ENCODE measurements at places on chromosomes 2 and 18. TPM values are rescaled to one million over a fixed set of nuclear protein-coding genes. Genes with fewer than 3 reads are reported as not detected.

DNA sequence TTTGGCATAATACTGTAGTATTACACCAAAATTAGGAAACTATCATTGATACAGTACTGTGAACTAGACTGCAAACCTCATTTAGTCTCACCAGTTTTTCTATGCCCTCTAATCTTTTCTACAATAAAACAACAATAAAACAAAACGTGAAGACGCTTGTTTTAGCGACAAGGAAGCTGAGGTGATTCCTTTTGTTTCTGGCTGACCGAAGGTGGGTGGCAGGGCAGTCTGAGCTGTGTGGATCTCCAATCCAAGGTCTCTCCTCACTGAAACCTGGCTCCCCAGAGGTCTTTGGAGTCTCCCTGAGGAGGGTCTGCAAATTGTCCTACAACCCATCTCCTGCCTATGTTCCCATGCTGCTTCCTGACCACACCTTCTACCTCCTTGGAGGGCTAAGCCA lies 59.3 kb downstream of the ARMC9 start:
- no peak for ATAC-seq

- no peak for ATAC-seq
Measured at GRCh38 chr2:189618197-189618596, 37.6 kb upstream of the SLC40A1 start.

GRCh38 chr18:26480897-26481795 lies 67.2 kb downstream of the KCTD1 start:
- ATAC-seq: no peak

DNA sequence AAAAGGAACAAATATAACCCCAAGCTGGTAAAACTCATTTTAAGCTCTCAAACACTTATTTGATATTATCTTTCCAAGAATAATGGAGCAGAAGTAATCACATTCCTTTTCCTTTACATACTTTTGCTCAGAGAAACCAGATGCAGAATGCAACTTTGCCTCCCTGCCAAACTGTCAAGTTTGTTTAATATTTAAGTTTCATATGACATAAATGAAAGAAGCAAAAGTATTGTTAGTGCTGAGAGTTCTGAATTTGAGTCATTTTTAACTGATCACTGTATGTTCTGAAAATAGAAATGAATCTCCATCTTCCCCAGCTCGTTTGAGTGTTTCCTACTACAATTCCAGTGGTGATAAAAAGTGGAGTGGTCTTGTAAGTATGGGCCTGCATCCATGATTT lies 423.4 kb downstream of the PID1 start:
- no peak for ATAC-seq

DNA sequence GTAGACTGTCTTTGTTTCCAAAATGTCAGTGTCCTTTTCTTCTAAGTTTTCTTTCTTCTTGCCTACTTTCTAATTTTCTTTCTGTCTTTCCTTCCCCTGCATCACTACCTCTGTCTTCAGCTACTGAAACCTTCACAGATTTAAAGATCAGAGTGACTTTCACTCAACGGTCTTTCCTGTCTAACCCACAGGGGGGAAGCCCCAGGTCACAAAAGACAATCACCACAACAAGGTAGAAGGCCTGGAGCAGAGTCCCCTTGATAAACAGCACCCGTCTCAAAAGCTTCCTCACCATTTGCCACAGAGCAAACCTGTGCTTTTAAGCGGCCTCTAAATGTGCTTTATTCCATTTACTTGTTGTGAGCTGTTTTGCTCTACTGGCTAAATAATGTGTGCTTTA lies 665.4 kb downstream of the BCL11A start:
- no peak for ATAC-seq

GRCh38 chr2:205948883-205949282 lies 137.1 kb downstream of the INO80D start:
- ATAC-seq: no peak

DNA sequence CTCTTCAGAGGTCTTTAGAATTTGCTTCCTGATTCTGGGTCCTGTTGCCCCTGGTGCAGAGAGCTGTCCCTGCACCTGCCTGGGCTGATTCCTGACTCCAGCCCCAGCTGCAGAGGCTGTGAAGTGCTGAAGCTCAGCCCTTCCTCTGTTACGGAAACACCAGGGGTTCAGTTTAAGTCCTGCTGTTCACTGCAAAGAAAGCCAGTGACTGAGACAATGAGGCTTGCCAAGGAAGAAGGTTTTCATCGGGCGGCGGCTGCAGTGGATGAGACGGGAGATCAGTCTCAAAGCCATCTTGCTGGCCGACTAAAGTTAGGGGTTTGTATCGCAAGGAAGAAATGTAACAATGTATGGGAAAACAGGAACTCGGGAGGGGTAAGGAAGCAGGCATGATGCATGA lies 142.4 kb upstream of the ZNF236 start:
- ATAC-seq: no peak

GRCh38 chr2:85010404-85010803 lies 39.4 kb downstream of the KCMF1 start:
- no peak for ATAC-seq

DNA sequence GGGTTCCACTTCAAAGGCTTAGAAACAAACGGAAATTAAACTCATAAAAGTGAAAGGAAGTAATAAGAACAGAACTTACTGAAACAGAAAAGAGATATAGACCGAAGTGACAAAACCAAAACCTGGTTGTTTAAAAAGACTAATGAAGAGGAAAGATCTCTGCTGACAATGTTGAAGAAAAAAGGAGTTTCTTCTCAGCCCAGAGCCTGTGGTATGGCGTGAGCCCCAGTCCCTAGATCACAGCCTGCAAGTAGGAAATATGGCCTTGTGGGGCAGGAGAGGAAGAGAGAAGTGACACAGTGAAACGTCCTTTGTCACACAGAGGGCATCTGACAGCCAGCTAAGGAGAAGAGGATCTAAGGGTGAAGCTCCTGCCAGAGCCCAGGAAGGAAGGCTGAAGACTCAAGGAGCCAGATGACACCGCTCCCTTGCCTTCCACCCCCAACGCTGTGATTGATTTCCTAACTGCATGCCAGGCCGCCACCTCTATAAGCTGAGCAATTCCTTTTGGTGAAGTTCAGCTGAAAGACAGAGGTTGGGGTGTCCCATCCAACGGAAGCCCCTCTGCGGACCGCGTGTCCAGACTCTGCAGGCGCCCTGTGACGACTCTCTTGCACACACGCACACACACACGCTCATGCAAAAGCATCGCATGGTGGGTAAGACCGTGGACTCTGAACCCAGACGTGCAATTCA lies 141.1 kb downstream of the HDAC4 start:
- ATAC-seq: no peak

DNA sequence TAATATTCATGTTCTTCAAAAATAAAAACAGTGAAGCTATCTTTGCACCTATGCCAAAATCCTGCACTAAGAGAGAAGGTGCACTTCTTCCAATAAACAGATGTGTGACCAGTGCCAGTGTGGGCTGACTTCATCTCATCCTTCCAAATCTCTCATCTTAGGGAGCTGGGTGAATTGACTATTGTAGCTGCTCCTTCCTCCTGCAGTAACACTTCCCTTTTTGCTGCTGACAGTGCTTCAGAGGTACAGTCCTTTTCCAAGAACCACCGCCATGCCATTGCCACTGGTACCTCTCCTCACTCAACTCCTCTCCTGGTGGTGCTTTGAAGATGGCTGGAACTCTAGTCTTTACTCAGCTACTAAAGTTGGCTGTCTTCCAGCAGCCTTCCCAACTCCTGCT lies 42.1 kb upstream of the ARHGAP25 start:
- ATAC-seq: no peak

GRCh38 chr2:219327719-219328118 lies 4.8 kb downstream of the RESP18 start:
- ATAC-seq: no peak

DNA sequence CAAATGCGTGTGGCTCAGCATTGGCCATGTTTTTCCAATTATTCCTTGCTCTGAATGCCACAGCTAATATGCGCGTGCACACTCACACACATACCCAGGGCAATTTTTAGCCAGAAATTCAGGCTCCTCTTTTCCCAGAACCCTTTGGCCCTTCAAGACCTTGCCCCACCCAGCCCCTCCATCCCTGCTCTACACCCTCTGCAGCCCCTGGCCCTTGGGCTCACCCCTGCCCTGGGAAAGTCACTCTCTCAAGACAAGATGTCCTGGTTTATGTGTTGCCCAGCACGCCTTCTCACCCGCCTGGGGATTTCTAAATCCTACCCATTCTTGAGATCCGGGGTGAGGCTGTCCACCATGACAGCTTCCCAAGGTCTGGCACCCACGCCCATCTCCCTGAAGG lies 319.7 kb downstream of the CYP26B1 start:
- ATAC-seq: no peak

- ATAC-seq: no peak
Measured at GRCh38 chr2:43068631-43069517, 157.5 kb downstream of the ZFP36L2 start.

DNA sequence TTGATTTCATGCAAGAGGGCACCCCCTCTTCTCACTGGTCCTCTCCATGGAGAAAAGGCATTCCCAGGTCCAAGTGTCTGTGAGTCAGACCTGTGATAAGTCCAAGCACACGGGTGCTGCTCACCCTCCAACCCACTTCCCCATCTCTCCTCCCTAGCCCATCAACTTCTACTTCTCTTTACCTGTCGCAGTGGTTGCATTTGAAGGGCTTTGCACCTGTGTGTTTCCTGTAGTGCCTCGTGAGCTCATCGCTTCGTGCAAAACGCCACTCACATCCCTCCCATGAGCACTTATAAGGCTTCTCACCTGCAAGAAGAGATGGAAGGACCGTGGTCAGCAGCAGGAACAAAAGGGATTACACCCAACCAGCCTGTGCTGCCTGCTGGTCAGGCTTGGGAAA lies 77.5 kb downstream of the KLF7 start:
- no peak for ATAC-seq

DNA sequence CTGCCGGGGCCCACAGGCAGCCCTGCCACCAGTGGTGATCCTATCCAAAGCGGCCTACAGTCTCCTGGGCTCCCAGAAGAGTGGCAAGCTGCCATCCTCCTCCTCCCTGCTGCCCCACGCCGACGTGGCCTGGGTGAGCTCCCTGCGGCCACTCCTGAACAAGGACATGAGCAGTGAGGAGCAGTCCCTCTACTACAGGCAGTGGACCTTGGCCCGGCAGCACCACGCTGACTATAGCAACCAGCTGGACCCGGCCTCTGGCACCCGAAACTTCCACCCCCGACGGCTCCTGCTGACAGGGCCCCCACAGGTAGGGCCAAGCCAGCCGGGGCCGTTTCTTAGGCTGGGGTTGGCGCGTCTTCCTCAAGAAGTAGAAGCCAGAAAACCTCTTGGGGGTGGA lies 100.5 kb downstream of the ESCO1 start:
- no peak for ATAC-seq

- no peak for ATAC-seq
Measured at GRCh38 chr2:46438794-46439193, 40.6 kb upstream of the TMEM247 start.

DNA sequence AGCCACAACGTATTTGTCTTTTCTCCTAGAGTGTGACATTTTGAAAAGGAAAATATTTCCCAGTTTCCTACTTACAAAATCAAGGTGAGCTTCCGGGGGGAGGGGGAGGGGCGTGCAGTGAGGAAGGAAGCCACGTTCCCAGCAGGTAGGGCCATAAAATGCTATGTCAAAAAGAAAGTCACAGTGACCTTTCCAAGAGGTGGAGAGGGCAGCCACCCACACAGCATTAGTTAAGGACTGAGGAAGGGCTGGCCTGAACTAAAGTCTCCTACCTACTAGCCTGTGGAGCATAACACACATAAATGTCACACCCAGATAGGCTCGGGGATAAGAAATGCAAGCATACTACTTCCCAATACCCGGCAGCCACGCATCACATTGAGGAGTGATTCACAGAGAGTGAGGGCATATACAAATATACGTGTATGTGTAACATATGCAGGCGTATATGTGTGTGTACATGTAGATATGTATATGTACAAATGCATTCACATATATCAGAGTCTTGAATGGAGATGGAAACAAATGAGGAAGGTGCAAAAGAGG lies 191.1 kb downstream of the STK39 start:
- no peak for ATAC-seq

GRCh38 chr2:216109962-216110614 lies 940 bp downstream of the XRCC5 start:
- ATAC-seq: no peak

DNA sequence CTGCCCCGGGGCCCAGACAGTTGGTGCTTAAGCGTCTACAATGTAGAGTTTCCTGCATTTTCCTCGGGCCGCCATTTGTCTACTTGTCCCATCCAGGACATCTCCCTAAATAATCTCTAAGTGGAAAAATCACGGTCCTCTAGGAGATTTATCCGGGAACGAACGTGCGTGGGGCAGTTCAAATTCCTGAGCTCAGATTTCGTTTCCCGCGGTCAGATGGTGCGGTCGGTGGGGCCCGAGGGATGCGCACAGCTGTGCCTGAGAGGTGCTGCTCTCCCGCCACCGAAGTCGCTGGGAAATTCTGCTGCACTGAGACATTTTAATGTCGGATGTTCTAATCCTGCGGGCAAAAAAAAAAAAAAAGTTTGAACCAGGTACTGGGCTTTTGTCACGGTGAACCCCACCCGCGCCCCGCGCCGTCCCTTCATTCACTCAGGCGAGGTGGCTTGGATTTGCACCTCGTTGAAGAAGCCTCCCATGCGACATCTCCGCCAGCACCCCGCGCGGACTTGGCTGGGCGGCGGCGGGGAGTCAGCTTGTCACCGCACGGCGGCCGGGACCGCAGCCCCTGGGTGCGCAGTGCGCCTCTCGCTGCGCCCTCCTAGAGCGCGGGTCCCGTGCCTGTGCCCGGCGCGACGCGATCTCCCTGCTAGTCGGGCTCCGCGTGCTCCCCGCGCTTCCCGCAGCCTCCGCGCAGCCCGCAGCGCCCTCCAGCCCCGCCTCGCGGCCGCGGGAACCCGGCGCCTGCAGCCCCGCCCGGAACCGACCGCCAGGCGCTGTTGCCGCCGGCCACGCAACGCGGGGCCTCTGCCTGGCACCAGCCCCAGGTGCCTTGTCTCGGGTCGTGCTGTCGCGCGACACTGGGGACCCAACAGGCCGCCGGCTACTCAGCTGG lies 191.9 kb upstream of the TCF4 start:
- ATAC-seq: peak; percentile 59

- peak; percentile 34 for ATAC-seq
Measured at GRCh38 chr18:10207682-10208345, 246.6 kb upstream of the APCDD1 start.

- no peak for ATAC-seq
Measured at GRCh38 chr2:98704499-98705332, 26.2 kb downstream of the MGAT4A start.

The MRPS5 gene
- total RNA-seq: 33.0 TPM

The TSPYL6 gene
- not detected for total RNA-seq

The SERPINB4 gene
- 23.5 TPM for total RNA-seq

The CDH19 gene
- 37.0 TPM for total RNA-seq

The OTOS gene
- not detected for total RNA-seq

The CPO gene
- total RNA-seq: 0.27 TPM

The HOXD11 gene
- total RNA-seq: not detected

The GPR35 gene
- 1.9 TPM for total RNA-seq

The FASTKD2 gene
- 24.1 TPM for total RNA-seq

The FZD7 gene
- total RNA-seq: 38.0 TPM
